ENCODE measurements at places on chromosomes 4 and X.

GRCh38 chr4:98624144-98624543, 34.3 kb downstream of the TSPAN5 start:
- no peak for DNase-seq

GRCh38 chr4:183492791-183493222, 12.1 kb upstream of the ING2 start:
- no peak for DNase-seq

- peak; percentile 65 for DNase-seq
These were observed 94.2 kb downstream of the MAOA start for GRCh38 chrX:43750248-43750676.

DNA sequence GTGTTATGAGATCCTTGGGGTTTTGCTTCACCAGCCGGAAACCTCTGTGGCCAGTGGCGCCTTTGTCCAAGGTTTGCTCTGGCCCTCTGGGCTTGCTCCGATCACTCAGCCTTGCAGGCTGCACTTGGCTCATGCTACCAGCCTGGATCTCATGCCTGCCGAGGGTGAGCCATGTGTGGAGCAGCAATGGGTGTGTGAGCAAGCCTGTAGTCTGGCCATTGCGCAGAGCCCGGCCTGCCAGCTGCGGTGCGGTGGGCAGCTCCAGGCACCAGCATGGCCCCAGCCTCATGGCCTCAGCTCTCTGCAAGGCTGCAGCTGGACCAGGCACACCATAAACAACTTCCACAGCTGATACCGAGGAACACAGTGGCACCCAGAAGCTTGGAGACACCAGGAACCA, 17.8 kb downstream of the SULT1B1 start:
- DNase-seq: no peak

DNA sequence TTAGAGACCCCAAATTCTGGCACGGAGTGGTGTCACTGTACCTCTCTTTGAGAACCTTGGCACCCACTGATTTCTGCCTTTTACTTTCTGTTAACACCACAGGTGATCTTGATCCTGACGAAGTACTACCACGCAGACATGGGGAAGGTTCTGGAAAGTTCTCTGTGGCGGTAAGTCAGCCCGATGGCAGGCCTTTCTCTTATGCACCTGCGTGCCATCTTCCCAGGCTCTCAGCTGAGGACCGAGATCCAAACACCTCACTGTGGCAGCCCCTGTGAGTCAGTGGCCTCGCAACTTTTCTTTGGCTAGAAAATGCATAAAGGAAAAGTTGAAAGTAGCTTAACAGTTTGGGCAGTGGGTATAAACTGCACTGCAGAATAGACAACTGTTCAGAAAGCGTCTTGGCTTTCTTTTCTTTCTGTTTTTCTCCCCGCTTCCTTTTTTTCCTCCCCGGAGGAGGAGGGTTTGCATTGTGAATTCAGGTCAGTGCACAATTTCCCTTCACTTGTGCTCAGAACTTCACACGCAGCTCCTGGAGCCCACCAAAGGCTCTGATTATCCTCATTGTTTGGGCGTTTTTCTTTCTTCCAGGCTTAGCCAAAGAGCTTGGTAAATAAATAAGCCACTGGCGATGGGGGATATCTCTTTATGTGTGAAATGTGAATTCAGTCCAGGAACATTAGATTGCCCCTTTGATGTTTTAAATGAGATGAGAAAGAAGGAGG, 38.4 kb downstream of the PSAPL1 start:
- DNase-seq: no peak

- DNase-seq: no peak
These were observed 61.2 kb upstream of the DAPP1 start for GRCh38 chr4:99755223-99755944.

DNA sequence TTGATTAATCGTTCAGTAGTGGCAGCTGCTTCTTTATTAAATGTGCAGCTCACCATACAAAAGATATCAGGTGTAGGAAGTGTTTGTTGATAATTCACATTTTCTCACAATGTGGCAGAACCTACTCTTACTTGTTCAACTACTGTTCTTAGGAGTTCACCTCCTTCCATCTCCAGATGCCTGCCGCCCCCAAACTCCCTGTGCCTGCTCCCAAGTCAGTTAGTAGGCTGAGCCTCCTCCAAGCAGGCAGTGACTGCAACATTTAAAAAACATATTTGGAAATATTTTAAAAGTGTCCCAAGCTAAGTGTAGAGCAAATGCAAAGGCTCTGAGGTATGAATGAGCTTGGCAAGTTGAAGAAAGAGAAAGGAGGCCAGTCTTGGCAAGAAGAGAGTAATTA, 100.2 kb downstream of the AFF2 start:
- DNase-seq: no peak

DNA sequence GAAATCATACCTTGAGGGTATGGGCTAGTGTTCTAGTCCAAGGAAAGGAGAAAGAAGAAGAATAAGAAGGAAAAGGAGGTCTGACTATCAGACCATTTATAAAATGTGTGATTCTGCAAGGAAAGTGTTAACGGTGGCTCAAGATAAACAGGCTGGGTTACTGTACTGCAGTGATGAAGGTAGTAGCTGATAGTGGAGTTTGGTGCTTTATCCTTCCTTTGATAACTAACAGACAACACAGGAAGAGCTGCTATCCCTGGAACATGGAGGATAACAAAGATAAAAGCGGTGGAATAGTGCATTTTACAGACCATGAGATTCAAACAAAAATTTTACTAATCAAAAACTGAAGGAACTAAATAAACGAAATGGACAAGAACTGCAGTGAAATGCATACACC, 2.6 kb downstream of the UNC5C start:
- DNase-seq: no peak

DNA sequence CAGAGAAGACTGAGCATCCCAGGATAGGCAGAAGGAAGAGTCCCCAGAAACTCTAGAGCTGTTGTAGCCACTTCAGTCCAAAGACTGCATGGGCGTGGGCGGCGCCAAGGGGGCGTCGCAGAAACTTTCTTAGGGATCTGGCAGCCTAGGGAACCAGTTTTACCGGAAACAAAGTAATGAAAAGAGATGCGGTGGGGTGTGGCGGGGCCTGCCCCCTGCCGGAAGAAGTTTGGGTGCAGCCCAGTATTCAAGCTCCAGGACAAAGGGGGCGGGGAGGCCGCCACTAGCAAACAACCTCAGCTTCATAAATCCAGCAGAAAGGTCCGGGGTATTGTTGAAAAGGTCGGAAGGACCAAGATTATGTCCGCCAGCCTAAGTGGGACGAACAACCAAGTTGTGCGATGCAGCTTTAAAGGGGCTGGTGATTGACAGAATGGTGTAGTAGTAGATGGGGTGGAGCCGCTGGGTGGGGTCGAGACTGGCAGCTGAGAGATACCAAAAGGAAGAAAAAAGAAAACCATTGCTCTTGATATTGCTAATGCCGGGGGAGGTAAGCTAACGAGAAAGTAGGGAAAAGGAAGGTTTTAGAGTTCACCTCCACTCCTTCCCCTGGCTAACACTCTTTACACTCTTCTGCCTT, 190.5 kb downstream of the RRAGB start:
- peak; percentile 65 for DNase-seq

- DNase-seq: no peak
These were observed 2.7 kb downstream of the SLC38A5 start for GRCh38 chrX:48467281-48467761.

GRCh38 chrX:5458300-5458842, 770.3 kb downstream of the NLGN4X start:
- DNase-seq: no peak

DNA sequence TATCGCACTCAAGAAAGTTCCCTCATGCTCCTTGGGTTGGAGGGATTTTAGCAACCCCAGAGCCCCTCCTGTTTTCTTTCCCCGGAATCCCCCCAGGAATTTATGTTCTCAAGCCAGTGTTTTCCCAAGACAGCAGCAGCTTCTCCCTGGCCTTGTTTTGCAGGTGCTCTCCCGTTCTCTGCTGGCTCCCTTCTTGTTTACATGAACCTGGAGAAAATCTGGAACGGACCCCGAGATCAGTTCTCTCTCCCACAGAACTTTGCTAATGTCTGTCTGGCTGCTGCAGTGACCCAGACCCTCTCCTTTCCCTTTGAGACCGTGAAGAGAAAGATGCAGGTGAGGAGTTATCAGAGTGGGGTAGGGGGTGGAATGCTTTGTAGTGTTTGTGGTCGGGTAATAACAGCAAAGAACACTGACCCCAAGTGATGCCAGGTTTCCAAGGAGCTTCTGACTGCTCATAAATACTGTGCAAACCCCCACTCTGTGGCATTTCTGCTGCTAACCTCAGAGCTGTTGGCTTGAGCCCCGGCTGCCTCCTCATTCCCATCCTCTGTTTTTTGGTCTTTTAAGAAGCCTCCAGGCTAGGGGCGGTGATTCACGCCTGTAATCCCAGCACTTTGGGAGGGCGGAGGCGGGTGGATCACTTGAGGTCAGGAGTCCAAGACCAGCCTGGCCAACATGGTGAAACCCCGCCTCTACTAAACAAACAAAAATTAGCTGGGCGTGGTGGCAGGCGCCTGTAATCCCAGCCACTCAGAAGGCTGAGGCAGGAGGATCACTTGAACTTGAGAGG, 11.1 kb downstream of the SLC25A43 start:
- no peak for DNase-seq

GRCh38 chr4:22345678-22346077, 170.2 kb downstream of the ADGRA3 start:
- no peak for DNase-seq

GRCh38 chr4:172787111-172787510, 381.5 kb upstream of the GALNT7 start:
- DNase-seq: no peak

DNA sequence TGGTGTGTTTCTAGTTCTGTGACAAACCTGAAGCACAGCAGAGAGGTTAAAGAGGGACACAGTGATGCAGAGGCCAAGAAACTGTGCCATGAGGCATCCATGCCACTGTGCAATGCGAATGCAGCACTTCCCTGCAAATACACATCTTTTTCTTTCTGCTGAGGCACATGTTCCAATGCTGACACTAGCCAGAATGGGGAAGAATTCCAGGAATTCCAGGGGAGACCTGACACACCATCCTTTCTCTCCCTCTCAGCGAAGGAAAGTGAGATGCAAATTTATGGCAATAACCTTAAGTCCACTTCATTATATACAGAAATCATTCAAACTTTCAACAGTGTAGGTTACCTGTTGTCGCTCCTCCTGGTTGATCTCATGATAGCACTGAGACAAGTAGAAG, 204.8 kb downstream of the LDB2 start:
- no peak for DNase-seq

GRCh38 chr4:117777721-117778120, 256.6 kb upstream of the NDST3 start:
- DNase-seq: no peak

DNA sequence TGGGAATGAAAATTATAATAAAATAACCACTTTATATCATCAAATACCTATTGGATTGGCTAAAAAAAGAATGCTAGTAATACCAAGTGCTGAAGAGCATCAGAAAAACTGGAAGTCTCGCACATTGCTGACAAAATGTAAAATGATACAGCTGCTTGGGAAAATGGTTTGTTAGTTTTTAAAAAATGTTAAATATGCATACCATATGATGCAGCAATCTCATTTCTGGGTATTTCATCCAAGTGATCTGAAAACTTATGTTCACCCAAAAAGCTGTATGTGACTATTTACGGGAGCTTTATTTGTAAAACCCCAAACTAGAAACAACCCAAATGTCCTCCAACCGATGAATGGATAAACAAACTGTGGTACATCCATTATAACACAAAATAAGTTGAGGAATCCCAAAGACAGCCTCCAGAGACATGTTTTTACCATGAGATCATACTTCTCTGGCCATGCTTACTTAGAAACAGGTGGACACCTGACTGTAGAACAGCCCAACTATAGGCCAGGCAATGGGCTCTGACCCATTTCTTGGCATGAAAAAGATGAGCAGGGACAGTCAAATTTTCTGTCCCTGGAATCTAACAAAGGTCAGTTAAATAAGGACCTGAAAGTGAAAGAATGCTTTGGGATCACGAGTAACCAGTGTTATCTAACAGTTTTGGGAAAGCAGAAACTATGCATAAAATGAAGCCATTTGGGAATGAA, 47.5 kb upstream of the FAM120C start:
- DNase-seq: no peak

- DNase-seq: peak; percentile 22
These were observed 1.4 kb upstream of the C4orf50 start for GRCh38 chr4:6019316-6020263.

GRCh38 chr4:146381263-146381872, 140.4 kb downstream of the SLC10A7 start:
- DNase-seq: no peak

GRCh38 chr4:143302536-143302935, 34.1 kb upstream of the GAB1 start:
- no peak for DNase-seq
